Dorsolateral prefrontal cortex (tissue), 122 donors: ENCODE measurements at places on chromosomes 12 and 14. TPM values are rescaled to one million over a fixed set of nuclear protein-coding genes. Genes with fewer than 3 reads are reported as not detected.

Gene CMA1
- total RNA-seq = not detected

Gene VRTN
- not detected for total RNA-seq

Gene FOXN3
- 70.8 TPM for total RNA-seq

Gene KRT75
- total RNA-seq = not detected

Gene GNS
- 48.1 TPM for total RNA-seq

Gene MANSC1
- total RNA-seq = 25.6 TPM

Gene MYH6
- not detected for total RNA-seq

Gene TUBA1B
- total RNA-seq = 1,349 TPM

Gene PRPH
- 0.44 TPM for total RNA-seq

Gene KRT83
- total RNA-seq = 0.46 TPM

Gene CBLN3
- total RNA-seq = 5.4 TPM

Gene RNASE7
- total RNA-seq = not detected

Gene CCDC196
- total RNA-seq = not detected

Gene FAM181A
- 3.1 TPM for total RNA-seq

Gene SALL2
- total RNA-seq = 53.2 TPM

Gene KITLG
- total RNA-seq = 39.0 TPM

Gene HOXC12
- total RNA-seq = not detected

Gene MORN3
- 4.4 TPM for total RNA-seq

Gene LRP1-AS
- total RNA-seq = not detected

Gene AVPR1A
- 0.30 TPM for total RNA-seq

Gene FAM186B
- not detected for total RNA-seq

Gene IGFBP6
- total RNA-seq = 15.0 TPM

Gene LLPH
- 12.0 TPM for total RNA-seq

Gene LMNTD1
- 1.2 TPM for total RNA-seq

Gene LRTM2
- total RNA-seq = 21.5 TPM

Gene BHLHE41
- total RNA-seq = 143 TPM

Gene AKAP6
- 181 TPM for total RNA-seq

Gene TAS2R13
- 4.3 TPM for total RNA-seq

Gene TPH2
- 2.2 TPM for total RNA-seq

Gene TNS2
- total RNA-seq = 91.7 TPM

Gene CARMIL3
- 7.5 TPM for total RNA-seq

Gene ACVRL1
- total RNA-seq = 13.0 TPM

Gene MMP17
- total RNA-seq = 64.6 TPM

Gene SPIC
- total RNA-seq = not detected

Gene ASCL1
- 7.0 TPM for total RNA-seq

Gene ATL1
- 124 TPM for total RNA-seq

Gene CRIP1
- total RNA-seq = 3.8 TPM

Gene FOXG1
- 52.6 TPM for total RNA-seq

Gene LYZ
- total RNA-seq = 7.0 TPM

Gene ARHGAP9
- total RNA-seq = 15.3 TPM

Gene SIX6
- total RNA-seq = not detected

Gene MLF2
- 281 TPM for total RNA-seq

Gene DEPDC4
- 1.1 TPM for total RNA-seq

Gene PAPLN
- 25.5 TPM for total RNA-seq

Gene FAM234B
- 74.4 TPM for total RNA-seq

Gene TAS2R43
- total RNA-seq = 1.3 TPM

Gene P2RX4
- total RNA-seq = 11.4 TPM

Gene LEMD3
- total RNA-seq = 36.3 TPM

Gene PTPRO
- 37.7 TPM for total RNA-seq

Gene OVCH1
- total RNA-seq = 1.3 TPM

Gene POTEM
- not detected for total RNA-seq

Gene TPPP2
- not detected for total RNA-seq

Gene LRRK2
- total RNA-seq = 21.0 TPM

Gene RDH5
- total RNA-seq = 9.0 TPM
